ENCODE measurements at places on chromosomes 13 and 19.

- no peak for DNase-seq
Observed at GRCh38 chr13:73268306-73268705, 209.5 kb downstream of the KLF5 start.

DNA sequence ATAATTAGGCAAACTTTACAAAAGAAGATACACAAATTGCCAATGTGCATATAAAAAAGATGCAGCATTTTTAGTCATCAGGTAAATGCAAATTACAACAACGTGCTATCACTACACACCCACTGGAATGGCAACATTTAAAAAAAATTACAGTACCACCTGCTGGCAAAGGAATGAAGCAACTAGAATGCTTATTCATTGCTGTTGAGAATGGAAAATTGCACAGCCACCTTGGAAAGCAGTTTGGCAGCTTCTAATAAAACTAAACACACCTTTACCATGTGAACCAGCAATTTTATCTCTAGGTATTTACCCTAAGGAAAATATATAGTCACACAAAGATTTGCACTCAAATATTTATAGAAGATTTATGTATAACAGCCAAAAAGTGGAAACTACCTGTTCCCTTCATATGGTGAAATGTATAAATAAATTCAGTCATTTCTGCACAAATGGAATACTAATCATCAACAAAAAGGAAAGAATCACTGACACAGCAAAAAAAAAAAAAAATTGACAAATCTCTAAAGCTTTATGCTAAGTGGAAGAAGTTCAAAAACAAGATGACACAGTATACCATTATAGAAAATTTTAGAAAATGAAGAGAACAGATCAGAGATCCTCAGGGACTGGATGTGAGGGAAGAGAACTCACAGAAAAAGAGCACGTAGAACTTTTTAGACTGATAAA is 30.3 kb downstream of the OXGR1 start:
- DNase-seq, result no peak

DNA sequence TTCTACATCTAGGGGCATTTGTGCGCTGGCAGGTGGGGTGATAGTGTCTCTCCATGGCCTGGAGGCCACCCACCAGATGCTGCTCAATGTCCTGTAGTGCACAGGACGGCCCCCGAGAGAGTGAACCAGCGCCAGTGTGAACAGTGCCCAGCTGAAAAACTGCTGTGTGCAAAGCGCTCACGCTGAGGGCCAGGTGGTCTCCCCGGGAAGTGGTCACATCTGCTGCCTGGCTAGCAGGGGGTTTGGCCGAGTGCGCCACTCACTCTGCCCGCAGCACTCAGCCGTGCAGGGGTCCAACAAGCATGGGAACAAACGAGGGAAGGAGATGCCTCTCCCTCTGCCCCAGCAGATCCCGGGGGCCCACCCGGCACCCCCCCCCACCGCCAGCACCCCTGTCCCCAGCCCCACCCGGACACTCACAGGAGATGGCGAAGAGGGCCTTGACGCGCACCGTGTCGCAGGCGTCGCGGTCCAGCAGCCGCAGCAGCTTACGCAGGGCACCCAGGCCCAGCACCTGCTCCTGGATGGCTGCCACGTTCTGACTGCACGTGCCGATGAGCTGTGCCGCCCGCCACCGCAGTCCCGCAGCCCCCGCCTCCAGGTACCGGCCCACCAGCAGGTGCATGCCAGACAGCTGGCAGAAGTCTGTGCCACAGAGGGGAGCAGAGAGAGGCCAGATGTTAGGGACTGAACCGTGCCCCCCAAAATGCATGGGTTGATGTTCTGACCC is 5.8 kb downstream of the HSPBP1 start:
- DNase-seq, result no peak

DNA sequence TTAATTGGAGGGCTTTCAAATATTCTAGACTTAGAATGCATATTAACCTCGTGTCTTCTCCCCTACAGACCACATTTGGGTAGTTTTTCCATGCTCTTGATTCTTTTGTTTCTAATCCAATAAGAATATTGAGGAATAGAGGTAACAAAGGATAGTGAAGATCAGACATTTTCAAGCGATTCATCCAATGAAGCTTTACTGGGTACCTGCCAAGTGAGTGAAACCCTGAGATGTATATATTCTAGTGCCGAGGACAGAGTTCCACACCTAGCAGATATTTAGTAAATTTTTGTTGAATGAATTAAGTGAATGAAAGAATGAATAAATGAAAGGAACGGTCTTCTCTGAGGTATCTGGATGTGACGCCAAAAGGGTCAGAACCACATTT is 442 bp upstream of the RFC3 start:
- DNase-seq, result no peak

DNA sequence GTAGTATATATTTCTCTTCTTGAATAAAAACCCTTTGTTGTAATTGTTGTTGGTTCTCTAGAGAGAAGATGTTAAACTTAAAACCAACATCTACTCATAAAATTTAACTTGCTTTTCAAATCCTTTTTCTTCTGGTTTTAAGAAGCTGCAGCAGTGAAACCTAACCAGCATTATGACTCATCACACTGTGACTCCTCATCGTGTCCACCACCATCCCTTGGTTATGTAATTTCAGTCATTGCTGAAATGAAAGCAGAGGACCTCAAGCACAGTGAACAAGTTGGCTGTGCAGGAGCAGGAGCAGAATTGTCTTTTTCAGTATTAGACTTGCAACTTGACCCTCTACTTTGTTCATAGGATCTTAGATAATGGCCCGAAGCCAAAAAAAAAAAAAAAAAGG is 64.9 kb upstream of the HTR2A start:
- peak; percentile 30 for DNase-seq

GRCh38 chr19:47564081-47564480 is 8.9 kb downstream of the ZNF541 start:
- no peak for DNase-seq
